ENCODE measurements at places on chromosomes 4 and X.

GRCh38 chr4:185311113-185311888 is 84.4 kb downstream of the LRP2BP start:
- no peak for DNase-seq

- no peak for DNase-seq
Observed at GRCh38 chr4:81903212-81903611, 431.5 kb upstream of the RASGEF1B start.

DNA sequence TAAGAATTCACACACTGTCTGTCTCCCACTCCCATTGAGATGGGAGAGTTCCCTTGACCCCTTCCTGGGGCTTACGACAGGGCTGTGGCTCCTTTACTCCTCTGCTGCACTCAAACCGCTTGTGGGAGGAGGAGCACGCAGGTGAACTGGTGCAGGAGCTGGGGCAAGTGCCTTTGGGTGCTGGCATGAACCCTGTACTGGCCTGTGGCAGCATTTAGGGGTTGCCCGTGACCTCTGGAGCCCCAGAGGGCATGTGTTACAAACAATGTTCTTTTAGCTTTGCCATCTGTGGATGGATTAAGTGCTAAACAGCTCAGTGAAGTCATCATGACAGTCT is 21.8 kb upstream of the FTHL17 start:
- no peak for DNase-seq

- DNase-seq: no peak
Observed at GRCh38 chr4:8085491-8086117, 73.0 kb downstream of the ABLIM2 start.

GRCh38 chr4:87524456-87524855 is 4.7 kb downstream of the SPARCL1 start:
- no peak for DNase-seq

GRCh38 chr4:176422511-176422910 is 102.7 kb downstream of the SPCS3 start:
- no peak for DNase-seq

DNA sequence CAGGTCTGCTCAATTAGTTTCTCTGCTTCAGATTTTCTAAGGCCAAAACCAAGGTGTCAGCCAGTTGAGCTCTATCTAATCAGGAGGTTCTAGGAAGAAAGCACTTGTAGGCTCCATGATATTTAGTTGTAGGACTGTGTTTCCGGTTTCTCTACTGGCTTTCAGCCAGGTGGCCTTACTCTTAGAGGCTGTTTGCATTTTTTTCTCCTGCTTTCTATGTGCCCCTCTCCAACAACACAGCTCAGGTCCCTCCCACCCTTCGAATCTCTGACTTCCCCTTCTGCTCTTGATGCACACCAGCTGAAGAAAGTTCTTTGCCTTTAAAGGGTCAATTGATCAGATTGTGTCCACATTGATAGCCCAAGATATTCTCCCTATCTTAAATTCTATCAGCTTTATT is 245.2 kb downstream of the RAB28 start:
- DNase-seq: no peak

DNA sequence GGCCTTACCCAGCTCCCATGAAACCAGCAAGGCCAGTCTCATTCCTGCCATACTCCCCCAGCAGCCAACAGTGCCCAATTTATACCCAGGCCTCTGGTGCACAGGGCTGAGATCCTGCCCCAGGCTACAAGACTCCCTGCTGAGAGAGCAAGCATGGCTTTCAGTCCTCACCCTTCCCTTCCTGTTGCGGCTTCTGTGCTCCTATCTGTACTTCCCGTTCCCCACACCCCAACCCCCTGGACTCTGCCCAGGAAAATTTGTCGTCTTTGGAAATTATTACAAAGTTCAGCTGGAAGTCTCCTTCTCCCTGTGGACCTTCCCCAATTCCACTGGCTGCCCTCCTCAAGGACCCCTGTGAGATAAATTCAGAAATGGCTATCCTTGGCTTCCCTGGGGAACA is 84.1 kb upstream of the GK2 start:
- no peak for DNase-seq

GRCh38 chrX:86148594-86148993 is 343 bp downstream of the DACH2 start:
- no peak for DNase-seq

- no peak for DNase-seq
Observed at GRCh38 chrX:118571836-118572235, 76.2 kb downstream of the DOCK11 start.

DNA sequence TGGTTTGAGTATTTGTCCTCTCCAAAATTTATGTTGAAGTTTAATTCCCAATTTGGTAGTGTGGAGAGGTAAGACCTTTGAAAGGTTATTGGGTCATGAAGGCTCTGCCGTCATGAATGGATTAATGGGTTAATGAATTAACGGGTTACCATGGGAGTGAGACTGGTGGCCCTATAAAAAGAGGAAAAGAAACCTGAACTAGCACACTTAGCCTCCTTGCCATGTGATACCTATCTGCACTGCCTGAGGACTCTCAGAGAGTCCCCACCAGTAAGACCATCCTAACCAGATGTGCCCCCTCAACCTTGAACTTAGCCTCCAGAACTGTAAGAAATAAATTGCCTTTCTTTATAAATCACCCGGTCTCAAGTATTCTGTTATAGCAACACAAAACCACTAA is 39.3 kb downstream of the PAGE1 start:
- no peak for DNase-seq

GRCh38 chrX:54482839-54483593 is 13.0 kb downstream of the FGD1 start:
- DNase-seq: no peak

DNA sequence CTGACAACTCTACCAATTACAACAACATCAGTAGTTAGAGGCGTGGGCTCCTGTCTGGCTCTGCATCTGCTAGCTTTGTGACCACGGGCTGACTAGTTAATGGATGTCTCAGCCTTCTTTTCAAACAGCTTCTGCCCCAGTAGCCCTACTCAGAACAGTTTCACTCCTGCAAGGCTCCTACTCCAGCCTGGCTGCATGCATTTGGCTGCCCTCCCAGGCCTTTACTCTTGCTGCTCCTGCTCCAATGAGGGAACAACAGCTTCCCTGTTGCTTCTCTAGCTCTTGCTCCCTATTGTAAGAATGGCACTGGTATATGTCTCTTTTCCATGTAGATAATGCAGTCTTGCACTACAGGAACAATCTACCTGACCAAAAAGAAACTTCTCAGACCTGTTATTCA is 93.3 kb downstream of the TTC29 start:
- no peak for DNase-seq

DNA sequence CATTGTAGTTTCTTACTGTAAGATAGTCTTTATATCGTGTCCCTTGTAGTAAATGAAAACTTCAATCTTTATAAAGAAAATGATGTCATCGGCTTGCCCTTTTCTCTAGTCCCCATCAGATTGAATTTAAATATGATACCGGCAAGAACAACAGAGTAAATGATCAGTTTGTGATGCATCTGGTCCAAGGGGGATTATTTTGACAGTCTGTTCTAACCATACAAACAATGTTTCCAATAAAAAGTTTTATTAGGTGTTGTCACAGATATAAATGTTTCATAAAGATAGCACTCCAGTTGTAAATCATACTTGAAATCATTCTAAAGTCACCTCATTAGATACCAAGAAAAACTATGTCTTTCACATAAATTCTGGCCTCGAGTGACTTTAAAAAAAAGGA is 72.3 kb downstream of the SLC9A6 start:
- no peak for DNase-seq

DNA sequence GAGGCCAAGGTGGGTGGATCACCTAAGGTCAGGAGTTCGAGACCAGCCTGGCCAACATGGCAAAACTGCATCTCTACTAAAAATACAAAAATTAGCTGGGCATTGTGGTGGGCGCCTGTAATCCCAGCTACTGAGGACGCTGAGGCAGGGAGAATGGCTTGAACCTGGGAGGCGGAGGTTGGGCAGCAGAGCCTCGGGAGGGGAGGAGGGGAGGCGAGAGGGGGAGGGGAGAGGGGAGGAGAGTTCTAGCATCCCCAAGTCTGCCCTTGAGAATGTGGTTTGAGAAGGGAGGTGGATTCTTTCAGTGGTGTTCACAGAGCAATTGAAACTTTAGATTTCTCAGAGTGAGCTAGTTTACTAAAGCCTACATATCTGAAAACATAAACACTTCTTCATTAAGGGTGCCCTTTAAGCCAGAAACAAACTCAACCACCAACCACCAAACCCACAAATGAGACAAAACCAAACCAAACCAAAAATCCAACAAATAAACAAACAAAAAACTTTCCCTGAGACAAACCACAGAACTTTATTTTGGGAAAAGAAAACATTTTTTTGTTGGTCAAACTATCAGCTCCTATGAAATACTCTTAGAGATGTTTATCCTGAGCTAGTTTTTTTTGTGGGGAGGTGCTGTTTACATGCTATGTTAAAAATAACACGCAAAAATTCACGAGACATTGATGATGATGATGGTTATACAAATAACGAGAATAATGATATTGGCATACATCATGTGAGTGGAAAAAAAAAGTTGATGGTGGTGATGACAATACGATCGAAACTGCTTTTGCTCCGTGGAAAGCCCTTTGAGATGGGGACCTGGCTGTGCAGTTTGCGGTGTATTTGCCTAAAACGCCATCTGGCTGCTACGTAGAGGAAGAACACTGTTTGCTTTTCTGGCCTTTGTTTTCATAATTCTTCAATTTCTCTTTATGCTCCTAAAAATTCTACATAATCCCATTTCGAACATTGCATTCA is 98.2 kb upstream of the PRKX start:
- DNase-seq: peak; percentile 46

- no peak for DNase-seq
Observed at GRCh38 chr4:105414316-105414715, 59.5 kb downstream of the PPA2 start.

DNA sequence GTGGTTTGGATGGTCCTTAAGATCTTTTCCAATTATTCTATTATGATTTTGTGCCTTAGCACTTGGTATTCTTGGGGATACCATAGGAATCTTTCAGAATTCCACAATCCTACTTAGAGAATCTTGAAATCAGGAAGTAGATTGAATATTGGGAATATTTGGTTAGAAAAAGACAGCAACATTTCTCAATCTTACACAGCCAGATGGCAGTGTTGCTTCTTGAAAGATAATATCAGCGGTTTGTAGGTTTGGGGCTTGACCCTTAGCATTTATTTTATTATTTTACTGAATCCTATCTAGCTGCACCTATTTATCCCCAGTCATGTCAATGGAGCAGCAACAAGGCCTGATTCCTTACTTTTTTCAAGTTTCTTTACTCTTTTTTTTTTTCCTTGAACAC is 28.6 kb downstream of the MAGEB1 start:
- DNase-seq: no peak

- no peak for DNase-seq
Observed at GRCh38 chrX:97639526-97639925, 755.8 kb downstream of the RPA4 start.

DNA sequence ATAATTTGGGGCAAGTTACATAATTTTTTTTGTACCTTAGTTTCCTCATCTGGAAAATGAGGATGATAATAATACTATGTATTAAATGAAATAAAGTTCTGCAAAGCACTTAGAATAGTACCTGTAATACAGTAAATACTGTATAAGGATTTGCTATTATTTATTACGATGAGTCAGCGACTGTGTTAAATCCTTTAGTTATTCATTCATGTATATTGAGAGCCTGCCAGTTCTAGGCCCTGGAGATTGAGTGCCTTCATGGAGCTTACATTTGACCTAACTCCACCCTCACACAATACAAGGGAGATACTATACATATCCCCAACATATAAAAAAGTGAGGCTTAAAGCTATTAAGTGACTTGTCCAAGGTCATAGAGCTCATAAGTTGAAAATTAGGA is 67.0 kb upstream of the CITED1 start:
- DNase-seq: no peak

DNA sequence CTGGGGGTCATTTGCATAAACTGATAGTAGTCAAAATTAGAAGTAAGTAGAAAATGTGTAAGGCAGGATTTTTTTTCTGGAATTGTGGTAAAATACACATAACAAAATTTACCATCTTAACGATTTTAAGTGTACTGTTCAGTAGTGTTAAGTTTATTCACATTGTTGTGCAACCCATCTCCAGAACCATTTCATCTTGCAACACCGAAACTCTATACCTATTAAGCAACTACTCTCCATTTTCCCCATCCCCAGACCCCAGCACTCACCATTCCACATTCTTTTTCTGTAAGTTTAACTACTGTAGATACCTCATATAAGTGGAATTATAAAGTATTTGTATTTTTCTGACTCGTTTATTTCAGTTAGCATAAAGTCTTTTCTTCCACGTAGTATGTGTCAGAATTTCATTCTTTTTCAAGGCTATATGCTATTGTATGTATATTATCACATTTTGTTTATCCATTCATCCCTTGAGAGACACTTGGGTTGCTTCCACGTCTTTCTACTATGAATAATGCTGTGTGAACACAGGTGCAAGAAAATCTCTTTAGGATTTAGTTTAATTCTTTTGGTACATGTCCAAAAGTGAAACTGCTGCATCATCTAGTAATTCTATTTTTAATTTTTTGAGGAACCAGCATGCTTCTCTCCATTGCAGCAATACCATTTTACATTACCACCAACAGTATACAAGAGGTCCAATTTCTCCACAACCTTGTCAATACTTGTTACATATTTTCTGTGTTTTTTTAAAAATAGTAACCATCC is 39.1 kb upstream of the NSUN7 start:
- no peak for DNase-seq

Data from stimulated activated CD4-positive, alpha-beta T cell treated with anti-CD3 and anti-CD28 coated beads, Interleukin-2, amount 100 ng/mL, for 24 hours (primary cell).